Renal pelvis (tissue), 12 donors: ENCODE measurements at places on chromosomes 1 and 21.

GRCh38 chr1:79737193-79737592, 730.7 kb upstream of the ADGRL4 start:
- no peak for DNase-seq

- no peak for DNase-seq
These were observed 13.2 kb downstream of the PLPP3 start for GRCh38 chr1:56566061-56566744.

DNA sequence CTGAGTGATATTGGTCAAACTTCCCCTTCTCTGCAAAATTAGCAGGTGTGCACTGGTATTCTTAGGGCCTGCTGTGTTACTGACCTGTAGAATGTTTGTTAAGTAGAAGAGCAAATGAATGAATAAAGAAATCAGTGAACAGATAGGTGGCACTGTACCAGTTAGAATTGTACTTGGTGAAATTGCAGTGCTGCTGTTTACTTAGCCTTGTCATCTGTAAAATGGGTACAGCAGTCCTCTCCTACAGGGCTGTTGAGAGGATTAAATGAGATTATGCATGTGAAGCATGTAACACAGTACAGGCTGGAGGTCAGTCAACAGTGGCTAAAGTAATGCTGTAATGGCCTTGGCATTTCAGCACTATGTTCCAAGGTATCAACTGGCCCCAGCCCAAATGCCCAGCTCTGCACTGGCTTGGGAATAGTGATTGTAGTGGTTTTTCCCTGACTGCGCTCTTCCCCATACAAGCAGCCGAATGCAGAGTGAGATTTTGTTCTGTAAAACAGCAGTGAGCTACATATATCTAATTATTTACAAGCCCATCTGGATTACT, 10.5 kb downstream of the VANGL1 start:
- DNase-seq = no peak

DNA sequence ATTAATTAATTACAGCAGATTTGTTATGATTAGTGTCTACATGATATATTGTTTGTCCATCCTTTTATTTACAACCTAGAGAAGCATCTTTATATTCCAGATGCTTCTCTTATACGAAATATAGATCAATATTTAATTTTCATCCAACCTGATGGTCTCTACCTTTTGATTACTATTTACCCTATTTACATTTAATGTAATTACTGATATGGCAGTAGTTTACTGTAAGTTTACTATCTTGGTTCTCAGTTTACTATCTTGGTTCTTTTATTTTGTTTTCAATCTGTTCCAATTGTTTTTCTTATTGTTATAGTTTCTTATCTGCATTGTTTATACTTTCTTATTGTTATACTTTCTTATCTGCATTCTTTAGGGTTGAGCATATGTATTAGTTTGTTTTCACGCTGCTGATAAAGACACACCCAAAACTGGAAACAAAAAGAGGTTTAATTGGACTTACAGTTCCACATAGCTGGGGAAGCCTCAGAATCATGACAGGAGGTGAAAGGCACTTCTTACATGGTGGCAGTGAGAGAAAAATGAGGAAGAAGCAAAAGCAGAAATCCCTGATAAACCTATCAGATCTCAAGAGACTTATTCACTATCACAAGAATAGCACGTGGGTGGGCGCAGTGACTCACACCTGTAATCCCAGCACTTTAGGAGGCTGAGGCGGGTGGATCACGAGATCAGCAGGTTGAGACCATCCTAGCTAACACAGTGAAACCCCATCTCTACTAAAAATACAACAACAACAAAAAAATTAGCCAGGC, 28.9 kb downstream of the FAF1 start:
- no peak for DNase-seq
